Suprapubic skin (tissue), 4 donors: ENCODE measurements at places on chromosomes 7 and 10.

DNA sequence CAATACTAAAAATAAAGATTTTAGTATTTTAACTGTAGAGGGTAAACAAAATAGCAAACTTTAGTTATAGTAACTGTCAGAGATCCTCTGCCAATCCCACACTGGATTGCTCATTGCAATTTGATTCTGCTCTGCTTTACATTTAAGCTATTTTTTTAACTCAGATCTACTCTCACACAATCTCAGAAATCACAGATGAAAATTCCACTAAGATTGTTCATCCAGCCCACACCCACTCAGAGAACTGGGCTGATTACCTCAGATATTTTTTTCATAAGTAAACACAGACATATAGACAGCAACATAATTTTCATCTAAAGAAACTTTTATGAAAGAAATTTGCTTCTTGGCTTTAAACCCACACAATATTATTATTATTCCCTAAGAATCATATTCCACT, 7.0 kb downstream of the OSBPL3 start:
- no peak for DNase-seq

DNA sequence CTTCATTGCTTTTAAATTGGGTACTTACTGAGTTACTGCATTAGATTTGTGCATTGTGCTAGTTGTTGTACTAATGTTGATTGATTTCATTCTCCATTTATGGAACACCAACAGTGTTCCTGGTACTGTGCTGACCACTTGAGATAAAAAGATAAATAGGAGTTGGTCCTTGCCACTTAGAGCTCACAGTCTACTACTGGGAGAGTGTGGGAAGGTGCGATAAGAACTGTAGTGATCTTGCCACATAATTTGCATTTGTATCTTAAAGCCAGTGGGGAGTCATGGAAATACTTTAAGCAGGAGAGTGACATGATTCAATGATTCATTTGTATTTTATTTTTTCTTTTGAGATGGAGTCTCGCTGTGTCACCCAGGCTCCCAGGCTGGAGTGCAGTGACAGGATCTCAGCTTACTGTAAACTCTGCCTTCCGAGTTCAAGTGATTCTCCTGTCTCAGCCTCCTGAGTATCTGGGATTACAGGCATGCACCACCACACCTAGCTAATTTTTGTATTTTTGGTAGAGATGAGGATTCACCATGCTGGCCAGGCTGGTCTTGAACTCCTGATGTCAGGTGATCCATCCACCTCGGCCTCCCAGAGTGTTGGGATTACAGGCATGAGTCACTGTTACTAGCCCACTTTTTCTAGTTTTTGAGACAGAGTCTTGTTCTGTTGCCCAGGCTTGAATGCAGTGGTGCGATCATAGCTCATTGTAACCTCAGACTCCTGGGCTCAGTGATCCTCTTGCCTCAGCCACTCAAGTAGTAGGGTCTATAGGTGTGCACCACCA, 51.2 kb upstream of the TMEM248 start:
- DNase-seq: no peak

GRCh38 chr10:94205396-94205831, 157.3 kb downstream of the NOC3L start:
- DNase-seq: no peak

DNA sequence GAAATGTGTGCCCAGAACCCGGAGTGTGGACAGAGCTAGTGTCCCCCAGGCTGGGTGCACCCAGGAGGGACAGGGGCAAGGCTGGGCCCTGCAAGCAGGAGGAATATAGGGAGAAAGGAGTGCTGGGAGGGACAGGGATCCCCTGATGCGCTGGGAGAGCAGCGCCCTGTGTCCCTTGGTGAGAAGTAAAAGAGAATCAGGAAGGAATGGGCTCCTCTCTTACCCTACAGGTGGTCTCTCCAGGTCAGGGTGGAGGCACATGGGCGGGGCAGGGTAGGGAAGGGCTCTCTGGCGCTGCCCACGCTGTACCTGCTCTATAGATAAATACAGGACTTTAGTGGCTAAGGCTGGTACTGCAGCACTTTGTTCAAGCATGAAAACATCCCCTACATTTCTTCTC, 753.8 kb downstream of the GRID1 start:
- peak; percentile 34 for DNase-seq

- no peak for DNase-seq
Measured at GRCh38 chr10:63683223-63683622, 162.0 kb downstream of the REEP3 start.

- no peak for DNase-seq
Measured at GRCh38 chr10:78378192-78378591, 344.5 kb downstream of the RPS24 start.

- no peak for DNase-seq
Measured at GRCh38 chr10:111102359-111102837, 25.6 kb downstream of the ADRA2A start.

DNA sequence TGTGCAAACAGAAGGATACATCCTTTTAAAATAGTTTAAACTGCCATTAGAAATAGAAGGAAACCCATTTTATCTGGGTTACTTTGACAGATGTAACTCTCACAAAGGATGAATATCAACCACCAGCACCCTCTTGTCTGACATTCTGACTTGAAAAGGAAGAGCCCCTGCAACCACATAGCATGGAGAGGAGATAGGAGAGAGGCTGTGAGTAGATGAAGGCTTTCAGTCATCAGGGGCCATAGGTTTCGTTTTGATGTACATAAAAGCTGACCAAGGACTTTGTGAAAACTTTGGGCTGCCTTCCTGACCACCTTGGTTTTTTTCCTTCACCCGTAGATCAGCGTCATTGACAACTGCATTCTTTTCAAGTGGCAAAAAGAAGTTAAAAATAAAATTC, 211.6 kb upstream of the PRPS1L1 start:
- DNase-seq: no peak
